ENCODE measurements at places on chromosomes 16 and 17. TPM values are rescaled to one million over a fixed set of nuclear protein-coding genes. Genes with fewer than 3 reads are reported as not detected.

OSGIN1 gene
- total RNA-seq, result 3.8 TPM

CACNA1G gene
- total RNA-seq, result 1.7 TPM

HAP1 gene
- total RNA-seq, result under 0.01 TPM

FHOD1 gene
- 16.6 TPM for total RNA-seq

PNMT gene
- not detected for total RNA-seq

Data from smooth muscle cell of trachea (primary cell).